ENCODE measurements at places on chromosomes 3 and 15.

DNA sequence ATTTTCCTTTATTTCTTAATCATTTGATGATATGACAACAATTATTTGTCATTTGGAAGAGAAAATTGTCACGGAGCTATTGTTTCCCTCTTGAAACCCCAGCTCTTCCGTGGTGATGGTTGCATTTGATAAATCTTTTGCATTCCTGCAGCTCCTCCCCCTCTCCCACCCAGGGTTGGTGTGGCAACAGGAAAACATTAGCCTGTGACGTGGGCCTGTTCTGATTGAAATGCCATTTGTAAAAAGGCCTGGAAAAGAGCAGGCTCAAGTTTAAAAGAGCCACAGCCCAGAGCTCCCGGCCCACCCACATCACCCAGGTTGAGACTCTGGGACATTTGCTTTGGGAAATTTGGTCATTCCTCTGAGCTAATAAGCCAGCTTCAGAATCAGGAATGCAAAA, 282.5 kb downstream of the RPLP1 start:
- DNase-seq = no peak

GRCh38 chr15:63452552-63453136, 51.7 kb upstream of the USP3 start:
- no peak for DNase-seq

DNA sequence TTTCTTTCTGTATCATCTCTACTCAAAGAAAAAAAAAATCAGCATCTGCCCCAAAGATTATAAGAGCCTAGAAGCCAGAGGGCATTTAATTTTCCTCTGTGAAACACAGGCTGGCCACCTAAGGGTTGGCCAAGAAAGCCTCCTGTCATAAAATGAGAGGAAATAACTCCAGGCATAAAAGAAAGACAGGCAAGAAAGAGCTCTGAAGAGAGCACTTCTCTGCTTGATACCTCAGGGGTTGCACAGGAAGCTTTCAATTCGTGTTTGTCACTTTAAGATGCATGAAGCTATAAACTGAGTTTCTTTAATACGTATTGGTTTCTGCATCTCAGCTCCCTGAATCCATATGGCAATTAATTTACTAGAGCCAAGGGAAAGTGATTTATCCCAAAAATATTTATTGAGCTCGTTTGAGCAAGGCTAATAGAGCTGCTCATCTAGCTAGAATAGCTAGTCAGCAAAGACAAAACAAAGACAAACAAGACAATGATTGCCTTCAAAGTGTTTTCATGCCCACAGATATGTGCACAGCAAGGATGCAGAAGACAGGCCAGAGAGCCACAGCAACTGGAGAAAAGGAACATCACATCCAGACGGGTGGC, 35.5 kb downstream of the ATP8B4 start:
- DNase-seq = no peak

GRCh38 chr3:27209617-27210264, 159.4 kb downstream of the NEK10 start:
- DNase-seq = peak; percentile 26

GRCh38 chr3:152176998-152177397, 91.7 kb upstream of the MBNL1 start:
- no peak for DNase-seq

DNA sequence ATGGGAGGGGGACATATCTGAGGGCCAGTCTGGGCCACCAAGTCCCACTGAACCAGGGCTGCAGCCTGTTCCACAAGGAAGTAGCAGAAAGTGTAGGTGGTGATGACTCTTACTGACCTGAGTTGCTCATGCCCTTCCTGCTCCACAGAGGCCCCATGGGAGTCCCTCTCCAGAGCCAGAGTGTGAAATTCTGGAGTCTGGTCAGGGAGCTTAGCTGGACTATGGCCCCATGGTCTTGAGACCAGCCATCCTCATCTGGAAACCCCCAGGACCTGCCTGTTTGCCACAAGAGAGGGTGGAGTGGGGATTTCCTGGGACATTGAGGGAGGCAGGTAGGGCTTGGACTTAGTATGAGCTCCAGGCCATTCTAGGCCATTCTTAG, 3.0 kb downstream of the SPINT1 start:
- DNase-seq = no peak

DNA sequence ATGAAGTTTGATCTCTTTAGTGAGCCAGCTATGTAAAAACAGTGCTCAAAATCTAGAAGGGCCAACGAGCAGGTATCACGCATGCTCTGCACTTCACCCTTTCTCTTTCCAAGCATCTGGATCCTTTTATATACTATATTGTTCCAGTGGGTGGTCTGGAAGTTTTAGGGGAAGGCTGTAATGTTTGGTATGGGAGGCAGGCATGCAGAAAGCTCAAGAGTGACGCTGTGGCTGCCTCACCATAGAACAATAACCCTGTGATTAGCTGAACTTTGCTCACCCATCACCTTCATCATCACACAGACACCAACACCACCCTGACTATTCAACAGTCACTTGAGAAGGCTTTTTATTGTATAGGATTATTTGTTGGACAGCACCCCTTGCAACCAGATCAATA, 81.6 kb downstream of the FBN1 start:
- DNase-seq = no peak

- no peak for DNase-seq
These were observed 6.1 kb upstream of the SFMBT1 start for GRCh38 chr3:53051929-53052328.

DNA sequence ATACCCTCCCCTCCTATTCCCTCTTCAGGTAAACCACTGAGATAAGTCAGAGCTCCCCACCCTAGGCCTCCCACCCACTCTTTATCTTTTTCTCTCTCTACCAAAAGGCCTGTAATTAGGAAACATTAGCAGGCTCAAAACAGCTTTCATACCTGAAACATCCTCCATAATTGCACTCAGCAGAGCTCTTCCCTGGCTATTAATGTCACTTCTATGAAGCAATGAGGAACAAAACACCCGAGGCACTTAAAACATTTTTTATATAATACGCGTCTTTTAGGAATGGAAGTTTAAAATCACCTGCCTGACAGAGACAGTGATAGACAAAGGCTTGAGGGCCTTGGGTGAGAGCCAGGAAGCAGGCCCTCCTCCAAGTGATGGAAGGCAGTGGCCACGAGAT, 138.9 kb downstream of the EPHB1 start:
- DNase-seq = no peak

DNA sequence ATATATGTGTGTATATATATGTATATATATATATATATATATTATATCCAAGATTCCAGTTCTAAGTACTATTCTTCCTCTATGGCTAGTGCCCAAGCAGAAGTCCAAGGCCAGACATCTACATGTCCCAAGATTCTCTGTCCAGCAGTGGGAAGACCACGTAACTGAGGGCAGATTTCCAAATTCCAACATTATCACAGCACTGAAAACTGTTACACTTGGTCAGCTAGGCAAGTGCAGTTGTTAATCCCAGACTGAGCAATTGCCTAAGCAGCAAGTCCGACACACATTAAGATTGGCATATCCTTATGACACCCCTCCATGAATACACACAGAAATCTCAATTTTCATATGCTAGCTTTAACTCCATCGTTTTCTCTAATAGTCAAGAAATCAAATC, 1148.5 kb downstream of the IGSF11 start:
- DNase-seq = no peak

- DNase-seq = peak; percentile 41
These were observed 827 bp downstream of the WNT5A start for GRCh38 chr3:55486101-55486856.

DNA sequence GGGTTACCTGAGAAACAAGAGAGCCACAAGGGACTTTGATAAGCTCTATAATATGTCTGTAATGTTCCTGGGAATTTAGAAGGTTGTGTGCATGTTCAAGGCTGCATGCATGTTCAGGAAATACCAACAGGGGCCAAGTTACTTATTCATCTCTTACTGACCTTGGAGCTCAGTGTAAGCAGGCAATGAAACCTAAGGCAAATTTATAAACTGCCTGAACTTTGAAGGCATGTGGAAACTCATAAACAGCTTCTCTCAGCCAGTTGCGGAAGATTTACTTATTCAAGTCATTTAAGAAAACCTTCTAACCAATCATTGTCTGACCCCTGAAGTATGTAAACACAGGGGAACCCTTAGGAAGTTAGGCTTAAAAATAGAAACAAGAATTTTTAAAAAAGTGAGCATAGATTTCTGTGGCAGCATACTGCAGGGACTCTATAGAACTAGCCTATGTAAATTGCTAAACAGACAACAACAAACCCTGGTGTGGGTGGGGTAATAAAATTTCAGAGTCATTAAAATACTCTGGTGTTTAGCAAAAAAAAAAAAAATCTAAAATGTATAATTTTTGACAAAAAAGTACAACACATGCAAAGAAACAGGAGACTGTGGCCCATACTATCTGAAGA, 57.2 kb downstream of the SLC15A2 start:
- no peak for DNase-seq

DNA sequence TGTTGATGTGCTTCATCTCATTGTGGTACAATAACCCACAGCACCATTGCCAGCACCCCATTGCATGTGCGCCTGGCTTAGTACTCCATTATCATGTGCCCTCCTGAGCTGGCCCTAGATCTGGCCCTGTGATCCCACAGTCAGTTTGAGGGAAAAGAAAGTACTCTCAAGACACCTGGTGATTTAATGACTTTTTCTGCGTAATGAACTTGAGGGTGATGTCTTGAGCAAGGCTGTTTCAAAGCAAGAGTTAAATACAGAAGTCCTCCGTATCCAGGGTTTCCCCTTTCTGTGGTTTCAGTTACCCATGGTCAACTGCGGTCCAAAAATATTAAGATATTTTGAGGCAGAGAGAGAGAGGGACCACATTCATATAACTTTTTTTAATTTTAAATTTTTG, 16.3 kb downstream of the C3orf20 start:
- DNase-seq = peak; percentile 66

- no peak for DNase-seq
These were observed 77.6 kb downstream of the C3orf80 start for GRCh38 chr3:160302806-160303205.

- DNase-seq = no peak
These were observed 9.4 kb downstream of the SNX1 start for GRCh38 chr15:64105113-64105704.

DNA sequence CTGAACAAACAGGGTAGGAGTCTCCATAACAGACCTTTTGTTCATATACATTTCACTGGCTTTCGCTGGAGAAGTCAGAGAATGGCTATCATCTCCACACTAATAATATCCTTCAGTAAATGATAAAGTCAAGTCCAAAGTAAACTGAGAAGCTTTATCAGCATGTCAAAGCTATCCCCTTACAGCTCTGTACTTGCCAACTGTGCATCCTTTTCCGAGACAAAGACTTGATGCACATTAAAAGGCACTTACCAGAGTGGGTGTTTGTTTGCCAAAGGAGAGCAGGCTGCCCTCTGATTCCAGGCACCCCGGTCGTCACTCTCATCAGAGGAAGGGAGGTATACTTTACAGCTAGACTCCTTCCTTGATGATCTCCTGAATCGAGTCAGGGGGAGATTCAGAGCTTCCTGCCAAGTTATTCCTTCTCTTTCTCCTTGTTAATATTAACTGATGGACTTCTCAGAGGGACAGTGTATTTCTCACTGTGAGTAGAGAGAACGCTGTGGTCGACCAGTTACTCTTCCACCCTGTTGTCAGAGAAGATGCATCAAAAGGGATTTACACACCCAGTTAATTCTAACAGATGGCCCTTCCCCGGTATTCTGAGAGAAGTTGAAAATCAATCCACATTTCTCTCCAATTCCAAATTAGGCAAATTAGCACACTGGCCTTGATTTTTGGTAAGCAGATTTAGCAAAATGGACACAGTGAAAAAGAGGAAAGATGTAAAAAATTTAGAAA, 504.7 kb upstream of the NR2F2 start:
- no peak for DNase-seq

DNA sequence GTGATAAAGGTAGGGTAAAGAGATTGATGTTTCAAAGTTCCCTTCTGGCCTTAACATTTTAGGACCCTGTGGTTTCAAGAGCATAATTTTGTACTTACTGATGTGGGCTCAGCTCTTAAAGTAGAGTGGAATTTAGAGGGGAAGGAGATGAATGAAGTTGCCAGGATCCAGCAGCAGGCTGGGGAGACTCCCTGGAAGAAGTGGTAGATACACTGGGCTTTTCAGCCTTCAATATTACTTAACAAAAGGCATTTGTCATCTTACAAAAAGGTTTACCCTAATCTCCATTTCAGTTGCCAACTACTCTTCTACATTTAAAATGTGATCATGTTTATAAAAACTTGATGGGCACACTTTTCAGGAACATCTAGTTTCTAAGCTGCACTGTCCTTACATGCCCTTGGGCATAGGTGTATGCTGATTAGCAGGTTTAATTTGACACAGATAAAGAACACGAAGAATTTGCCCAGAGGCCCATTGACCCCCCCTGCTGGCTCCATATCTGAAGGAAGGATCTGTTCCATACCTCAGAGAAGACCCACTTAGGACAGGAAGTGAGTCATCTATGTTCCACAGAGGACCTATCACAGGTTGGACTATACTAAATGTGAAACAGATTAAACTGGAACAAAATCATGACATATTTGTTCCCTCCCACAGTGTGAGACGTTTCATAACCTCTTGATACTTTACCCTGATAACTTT, 93.0 kb upstream of the LPP start:
- DNase-seq = peak; percentile 28

GRCh38 chr3:2166552-2166951, 67.9 kb downstream of the CNTN4 start:
- no peak for DNase-seq

GRCh38 chr3:162236949-162237348, 740.3 kb downstream of the OTOL1 start:
- no peak for DNase-seq

GRCh38 chr15:74906067-74906449, 593 bp downstream of the FAM219B start:
- peak; percentile 24 for DNase-seq

GRCh38 chr3:195770081-195770840, 41.5 kb downstream of the MUC4 start:
- no peak for DNase-seq

GRCh38 chr15:59892985-59893384, 111.1 kb upstream of the FOXB1 start:
- no peak for DNase-seq

DNA sequence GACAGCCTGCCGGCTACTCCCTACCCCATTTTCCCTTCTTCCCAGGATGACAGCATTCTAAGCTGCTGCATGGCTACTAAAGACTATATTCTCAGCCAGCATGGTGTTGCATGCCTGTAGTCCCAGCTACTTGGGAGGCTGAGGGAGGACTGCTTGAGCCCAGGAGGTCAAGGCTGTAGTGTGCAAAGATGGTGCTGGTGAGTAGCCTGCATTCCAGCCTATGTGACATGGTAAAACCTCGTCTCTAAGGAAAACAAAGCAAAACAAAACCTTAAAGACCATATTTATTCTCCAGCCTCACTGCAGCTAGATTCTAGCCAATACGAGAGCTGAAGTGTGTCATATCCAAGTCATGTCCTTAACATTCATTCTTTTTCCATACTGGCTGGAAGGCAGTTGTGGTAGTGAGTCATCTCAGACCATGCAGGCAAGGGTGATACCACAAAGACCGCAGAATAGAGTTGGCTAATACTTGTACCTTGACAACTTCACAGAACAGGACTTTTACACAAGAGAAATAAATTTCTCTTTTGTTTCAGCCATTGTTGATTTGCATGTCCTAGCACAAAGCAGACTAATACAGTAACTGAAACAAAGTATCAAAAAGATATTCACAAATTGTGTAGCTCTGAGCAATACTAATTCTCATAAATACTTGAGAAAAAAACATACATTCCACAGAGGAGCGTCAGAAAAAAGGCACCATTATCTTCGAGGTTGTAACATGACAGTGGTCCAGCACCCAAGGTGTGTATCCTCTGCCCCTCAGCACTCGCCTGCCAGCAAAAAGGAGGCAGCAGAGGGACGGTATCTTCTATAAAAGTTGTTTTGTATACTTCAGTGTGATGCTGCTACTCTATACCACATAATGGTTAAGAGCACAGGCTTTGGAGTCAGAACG, 14.8 kb downstream of the PBRM1 start:
- DNase-seq = no peak

GRCh38 chr3:161838021-161838420, 341.4 kb downstream of the OTOL1 start:
- no peak for DNase-seq
